ENCODE measurements at places on chromosomes 5 and 9. TPM values are rescaled to one million over a fixed set of nuclear protein-coding genes. Genes with fewer than 3 reads are reported as not detected.

- DNase-seq = no peak
These were observed 73.5 kb downstream of the WWC1 start for GRCh38 chr5:168364750-168365550.

- no peak for DNase-seq
These were observed 106.7 kb downstream of the ADAMTS2 start for GRCh38 chr5:179238628-179238970.

DNA sequence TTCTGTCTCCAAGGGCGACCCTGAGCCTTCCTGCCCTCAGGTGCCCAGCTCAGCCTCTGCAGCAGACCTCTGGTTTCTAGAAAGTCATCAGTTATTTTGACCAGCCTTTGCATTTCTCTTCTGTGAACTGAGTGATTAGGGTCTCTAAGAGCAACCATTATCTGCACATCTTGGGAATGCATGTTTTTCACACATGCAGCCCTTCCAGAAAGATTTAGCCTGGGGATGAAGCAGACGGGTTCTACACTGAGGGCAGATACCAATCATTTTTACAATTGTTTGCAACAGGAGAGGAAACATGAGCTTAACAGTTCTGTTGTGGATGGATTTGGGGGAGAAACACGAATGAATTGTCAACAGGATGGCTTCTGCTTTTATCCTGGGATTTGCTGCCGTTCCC is 90.1 kb upstream of the PITX1 start:
- no peak for DNase-seq

DNA sequence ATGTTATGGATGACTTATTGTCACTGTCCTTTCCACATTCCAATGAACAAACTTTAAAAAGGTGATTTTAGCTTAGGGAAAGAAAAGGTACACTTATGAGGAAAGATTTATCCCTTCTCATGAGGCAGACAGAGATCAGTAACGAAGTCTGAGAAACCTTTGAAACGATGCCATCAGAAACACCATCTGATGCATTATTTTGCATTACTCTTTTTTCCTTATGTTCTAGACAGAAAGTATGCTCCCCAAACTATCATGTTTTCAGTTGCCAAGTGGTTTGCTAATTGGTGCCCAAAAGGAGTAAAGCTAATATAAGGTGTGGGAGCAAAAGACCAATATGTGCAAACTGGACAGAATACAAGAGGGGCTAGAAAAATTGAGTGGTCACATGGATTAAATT is 397.7 kb upstream of the RIOK2 start:
- no peak for DNase-seq

- DNase-seq = no peak
These were observed 61.3 kb upstream of the MOCS2 start for GRCh38 chr5:53170746-53171349.

Gene SLC38A9
- 17.6 TPM for total RNA-seq

DNA sequence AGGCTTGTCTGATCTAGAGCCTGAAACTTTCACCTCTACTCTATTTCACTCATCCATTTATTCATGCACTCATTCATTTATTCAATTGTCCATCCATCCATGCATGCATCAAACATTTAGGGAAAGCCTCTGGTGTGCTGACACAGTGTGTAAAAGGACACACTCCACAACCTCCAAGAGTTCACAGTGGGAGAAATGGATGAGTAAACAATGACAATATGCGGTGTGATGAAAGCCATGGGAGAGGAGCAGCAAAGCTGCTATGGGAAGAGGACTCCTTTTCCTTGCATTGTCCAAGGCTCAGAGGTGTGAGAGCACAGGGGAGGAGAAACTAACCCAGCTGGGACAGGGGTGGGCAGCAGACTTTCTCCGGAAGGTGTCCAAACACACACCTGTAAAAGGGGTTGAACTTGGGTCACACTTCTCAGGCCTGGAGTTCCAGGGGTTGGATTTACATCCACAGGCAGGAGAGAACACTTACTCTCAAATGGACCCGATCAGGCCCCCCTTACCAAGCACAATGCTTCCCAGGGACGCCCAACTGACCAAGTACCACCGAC is 21.2 kb upstream of the PFDN1 start:
- DNase-seq = peak; percentile 76

DNA sequence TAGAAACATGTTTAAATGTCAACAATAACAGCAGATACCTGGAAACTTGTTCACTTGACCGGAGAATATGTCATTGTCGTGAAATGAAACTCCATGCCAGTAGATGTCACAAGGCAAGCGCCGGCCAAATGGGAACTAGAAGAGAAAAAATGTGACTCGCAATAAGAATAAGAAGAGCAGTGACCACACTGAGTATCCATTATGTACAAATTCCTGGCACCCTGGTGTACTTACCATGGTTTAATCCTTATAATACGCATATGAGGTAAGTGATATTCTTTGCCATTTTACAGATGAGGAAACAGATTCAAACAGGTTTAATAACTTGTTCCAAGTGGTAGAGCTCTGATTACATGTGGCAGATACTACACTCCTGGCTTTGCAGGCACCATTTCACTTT is 53.9 kb downstream of the TTLL11 start:
- no peak for DNase-seq

Gene SPDL1
- 73.2 TPM for total RNA-seq

Gene LTC4S
- 9.1 TPM for total RNA-seq

GRCh38 chr9:135073081-135073740 is 14.3 kb upstream of the OLFM1 start:
- DNase-seq = no peak

Gene SKIC3
- 43.5 TPM for total RNA-seq

Gene SLC6A7
- not detected for total RNA-seq

DNA sequence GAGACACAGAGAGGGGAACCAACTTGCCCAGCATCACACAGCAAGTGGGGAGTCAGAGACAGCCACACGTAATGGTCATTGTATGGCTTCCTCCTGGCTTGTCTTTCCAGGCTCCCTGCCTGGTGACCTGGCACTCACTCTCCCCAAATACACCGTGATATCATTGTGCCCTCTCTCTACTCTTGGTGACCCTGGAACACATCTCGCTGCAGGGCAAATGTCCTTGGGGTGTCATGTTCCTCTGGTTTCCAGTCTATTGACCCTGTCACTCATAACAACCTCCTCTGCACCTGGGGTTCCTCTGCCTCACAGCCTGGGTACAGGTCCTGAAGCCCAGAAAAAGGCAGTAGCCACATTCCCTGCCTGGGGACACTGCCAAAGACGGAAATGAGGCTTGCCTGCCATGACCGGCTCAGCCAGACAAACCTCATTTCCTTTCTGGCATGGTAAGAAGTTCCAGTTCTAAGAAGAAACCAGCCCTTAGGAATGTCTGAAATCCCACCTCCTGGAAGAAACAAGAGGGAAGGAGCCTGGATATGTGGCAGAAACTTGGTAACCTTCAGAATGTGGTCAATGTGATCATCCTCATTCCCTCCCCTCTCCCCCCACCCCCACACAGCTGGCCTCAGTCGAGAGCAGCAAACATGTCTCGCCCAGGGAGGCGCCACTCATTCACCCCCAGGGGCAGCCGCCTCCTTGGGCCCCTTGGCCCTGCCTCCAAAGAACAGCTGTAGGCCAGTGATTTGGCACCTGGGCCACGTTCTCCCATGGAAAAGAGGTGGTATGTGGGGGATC is 30.6 kb upstream of the SMU1 start:
- peak; percentile 20 for DNase-seq
